ENCODE measurements at places on chromosomes 11 and 22. TPM values are rescaled to one million over a fixed set of nuclear protein-coding genes. Genes with fewer than 3 reads are reported as not detected.

The TMPRSS13 gene
- total RNA-seq: 1.5 TPM

The TYR gene
- not detected for total RNA-seq

DNA sequence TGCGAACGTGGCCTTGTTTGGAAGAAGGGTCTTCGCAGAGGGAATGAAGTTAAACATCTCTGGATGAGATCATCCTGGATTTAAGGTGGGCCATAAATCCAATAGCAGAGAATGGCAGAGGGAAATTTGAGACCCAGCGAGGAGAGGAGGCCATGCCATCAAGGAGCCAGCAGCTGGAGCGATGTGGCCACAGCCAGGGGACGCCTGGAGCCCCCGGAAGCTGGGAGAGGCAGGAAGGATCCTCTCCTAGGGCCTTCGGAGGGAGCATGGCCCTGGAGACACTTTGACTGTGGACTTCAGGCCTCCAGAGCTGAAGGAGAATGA is 22.1 kb downstream of the ANO1 start:
- no peaks in the 10 kb centered on the region for H3K27me3 ChIP-seq
- H3K36me3 ChIP-seq: no peaks in the 10 kb centered on the region
- DNase-seq: no peak
- H3K27ac ChIP-seq: no peak overlapping the region

- no peaks in the 10 kb centered on the region for H3K4me1 ChIP-seq
- no peak overlapping the region for H3K27ac ChIP-seq
- no peak overlapping the region for H3K4me3 ChIP-seq
- H3K36me3 ChIP-seq: peaks cover 37% of the 10 kb centered on the region
These were observed 5.4 kb upstream of the VPS51 start for GRCh38 chr11:65090628-65091027.

DNA sequence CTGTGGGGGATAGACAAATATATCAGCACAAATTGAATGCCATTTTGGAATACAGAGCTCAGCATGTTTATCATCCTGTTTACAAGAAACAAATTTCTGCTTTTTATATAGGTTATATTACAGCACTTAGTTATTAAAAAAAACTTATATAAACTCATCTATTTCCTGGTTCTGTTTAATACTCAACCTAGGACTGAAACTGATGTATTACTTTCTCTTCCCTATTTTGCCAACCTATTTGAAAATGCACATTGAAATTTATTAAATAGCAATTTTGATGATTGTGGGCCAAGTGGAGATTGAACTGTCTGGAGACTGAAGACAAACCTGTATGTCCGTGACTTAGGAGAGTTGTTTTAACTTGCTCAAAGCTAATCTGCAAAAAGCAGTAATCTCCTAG is 288.3 kb upstream of the ANO3 start:
- no peak overlapping the region for H3K27ac ChIP-seq
- H3K4me3 ChIP-seq: no peak overlapping the region
- no peak for DNase-seq
- no peaks in the 10 kb centered on the region for H3K4me1 ChIP-seq
- no peaks in the 10 kb centered on the region for H3K36me3 ChIP-seq
- H3K27me3 ChIP-seq: no peaks in the 10 kb centered on the region
